ENCODE measurements at places on chromosomes 16 and 17.

- DNase-seq: no peak
Measured at GRCh38 chr17:49618028-49618611, 42.4 kb downstream of the NXPH3 start.

GRCh38 chr17:57552114-57552624 is 192.9 kb downstream of the CCDC182 start:
- DNase-seq: no peak

DNA sequence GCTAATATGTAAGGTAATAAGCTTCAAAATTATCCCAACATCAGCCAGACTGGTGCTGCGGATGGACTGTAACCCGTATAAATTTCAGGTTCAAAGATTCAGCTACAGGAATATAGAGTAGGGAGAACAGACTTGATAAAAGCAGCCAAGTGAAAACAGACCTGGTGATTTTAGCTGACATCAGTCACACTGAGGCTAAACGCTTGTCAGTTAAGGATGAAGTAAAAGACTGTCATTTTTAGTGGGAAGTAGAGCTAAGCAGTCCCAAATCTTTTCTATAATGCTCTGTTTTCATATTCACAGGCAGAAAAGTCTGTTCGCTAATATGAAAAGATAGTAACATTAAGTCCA is 35.4 kb downstream of the CMTM4 start:
- no peak for DNase-seq

GRCh38 chr16:47073223-47074155 is 70.3 kb downstream of the NETO2 start:
- DNase-seq: no peak

DNA sequence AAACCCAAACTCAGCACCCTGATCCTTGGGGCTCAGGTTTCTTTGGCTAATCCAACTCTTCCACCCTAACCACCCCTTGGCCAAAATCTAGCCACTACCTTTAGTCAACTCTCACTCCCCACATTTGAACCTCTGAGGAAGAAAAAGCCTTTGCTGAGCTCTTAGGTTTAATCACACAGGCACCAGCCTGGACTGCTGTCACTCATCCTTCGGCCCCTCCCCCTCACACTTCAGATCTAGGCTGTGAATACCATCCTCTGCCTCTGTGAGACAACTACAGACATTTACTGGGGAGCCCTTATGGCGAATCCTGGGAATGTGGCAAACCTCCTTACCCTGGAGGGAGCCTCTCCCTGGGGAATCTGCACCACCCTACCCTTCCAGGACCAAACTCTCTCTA is 5.3 kb upstream of the RNASEK start:
- DNase-seq: no peak

DNA sequence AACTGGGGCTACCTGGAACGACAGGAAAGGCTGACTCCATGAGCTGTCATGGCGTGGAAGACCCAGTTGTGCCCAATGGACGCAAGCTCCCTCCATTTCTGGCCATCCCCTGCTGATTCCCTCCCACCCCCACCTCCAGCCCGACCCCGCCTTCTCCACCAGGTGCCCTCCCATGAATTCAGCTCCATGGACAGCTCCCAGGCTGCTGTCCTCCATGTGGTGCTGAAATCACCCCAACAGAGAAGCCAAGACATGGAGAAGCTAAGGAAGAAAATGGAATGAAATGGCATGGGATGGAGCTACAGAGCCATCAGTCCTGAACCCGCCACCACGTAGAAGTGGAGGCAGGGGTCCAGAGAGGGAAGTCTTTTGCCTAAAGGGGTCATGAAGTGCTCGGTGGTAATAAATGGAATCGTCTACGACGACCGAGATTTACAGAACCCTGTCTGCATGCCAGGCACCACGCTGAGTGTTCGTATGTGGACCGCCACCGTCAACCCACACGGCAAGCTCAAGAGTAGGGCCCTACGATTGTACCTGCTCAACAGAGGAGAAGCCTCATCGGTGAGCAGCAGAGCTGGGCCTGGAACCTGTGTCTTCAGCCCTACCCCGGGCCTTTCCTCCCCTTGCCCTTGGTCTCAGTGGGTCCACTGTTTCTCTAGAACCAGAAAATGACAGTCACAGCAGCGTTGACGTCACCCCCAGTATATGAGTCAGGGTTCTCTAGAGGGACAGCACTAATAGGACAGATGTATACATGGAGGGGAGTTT is 9.3 kb upstream of the ZC3H18 start:
- no peak for DNase-seq

DNA sequence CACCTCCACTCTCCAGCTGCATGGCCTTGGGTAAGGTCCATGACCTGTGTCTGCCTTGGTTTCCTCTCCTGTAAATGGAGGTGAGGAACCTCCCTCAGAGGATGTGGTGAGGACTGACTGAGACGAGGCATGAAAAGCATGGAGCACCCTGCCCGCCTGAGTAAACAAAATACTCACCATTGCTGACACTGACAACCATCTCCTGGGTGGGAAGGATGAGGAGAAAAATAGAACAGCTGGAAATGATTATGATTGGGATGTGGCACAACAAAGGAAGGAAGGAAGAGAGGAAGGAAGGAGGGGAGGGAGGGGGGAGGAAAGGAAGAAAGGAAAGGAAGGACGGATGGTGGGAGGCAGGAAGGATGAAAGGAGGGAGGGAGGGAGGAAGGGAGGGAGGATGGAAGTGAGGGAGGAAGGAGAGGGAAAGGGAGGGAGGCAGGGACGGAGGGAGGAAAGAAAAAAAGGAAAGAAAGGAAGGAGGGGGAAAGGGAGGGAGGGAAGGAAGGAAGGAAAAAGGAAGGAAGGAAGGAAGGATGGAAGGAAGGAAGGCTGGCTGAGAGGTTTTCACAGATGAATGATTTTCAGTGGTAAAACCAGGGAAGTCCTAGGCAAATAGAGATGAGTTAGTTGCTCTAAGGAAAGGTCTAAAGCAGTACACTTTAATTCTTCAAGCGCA is 276.5 kb upstream of the XYLT1 start:
- DNase-seq: no peak

DNA sequence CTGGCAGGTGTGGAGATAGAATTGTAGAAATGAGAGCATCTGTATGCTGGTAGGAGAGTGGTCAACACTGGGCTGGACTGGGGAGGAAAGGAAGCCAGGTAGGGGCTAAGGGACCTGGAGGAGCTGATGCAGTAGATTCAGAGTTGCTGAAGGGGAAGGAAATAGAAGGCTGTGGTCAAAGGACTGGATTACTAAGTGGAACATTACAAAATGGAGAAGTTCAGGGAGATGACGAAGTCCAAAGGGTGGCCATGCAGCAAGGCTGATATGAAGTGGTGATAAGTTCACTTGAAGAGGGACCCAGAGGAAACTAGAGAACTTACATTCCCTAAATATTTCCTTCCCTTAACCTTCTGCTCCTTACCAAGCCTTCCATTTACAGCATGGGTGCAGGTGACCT is 8.6 kb upstream of the CCL2 start:
- DNase-seq: no peak

DNA sequence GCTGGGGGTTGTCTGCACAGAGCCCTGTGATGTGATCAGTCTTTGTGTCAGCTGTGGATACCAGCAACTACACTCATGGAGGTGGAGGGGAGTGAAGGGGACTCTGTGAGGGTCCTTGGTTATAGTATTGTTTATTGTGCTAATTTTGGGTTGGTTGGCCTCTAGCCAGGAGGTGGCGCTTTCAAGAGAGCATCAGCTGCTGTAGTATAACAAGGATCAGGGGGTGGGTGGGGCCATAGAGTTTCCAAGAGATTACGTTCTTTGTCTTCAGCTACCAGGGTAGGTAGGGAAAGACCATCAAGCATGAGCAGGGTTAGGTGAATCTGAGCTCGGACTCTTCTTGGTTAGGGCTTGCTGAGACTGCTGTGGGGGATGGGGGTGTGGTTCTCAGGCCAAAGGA is 97.1 kb upstream of the HS3ST3A1 start:
- DNase-seq: no peak

DNA sequence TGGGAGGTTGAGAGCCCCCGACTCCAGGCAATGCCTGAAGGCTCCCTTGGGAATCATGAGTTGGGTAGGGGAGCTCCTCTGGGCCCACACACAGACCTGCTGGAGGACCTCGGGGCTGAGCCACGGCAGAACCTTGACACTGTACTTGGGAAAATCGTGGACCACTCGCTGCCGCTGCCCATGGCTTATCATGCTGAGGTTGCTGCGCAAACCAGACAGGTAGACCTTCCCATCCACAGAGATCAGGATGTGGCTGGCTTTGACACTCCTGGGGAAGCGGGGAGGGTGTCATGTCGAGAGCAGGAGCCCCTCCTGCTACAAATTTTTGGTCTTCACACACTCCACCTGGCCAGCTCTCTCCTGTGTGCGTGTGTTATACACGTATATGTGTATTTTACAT is 7.2 kb upstream of the LIMD2 start:
- no peak for DNase-seq

Measured in epithelial cell of proximal tubule (primary cell).